ENCODE measurements at places on chromosomes 3 and 15.

DNA sequence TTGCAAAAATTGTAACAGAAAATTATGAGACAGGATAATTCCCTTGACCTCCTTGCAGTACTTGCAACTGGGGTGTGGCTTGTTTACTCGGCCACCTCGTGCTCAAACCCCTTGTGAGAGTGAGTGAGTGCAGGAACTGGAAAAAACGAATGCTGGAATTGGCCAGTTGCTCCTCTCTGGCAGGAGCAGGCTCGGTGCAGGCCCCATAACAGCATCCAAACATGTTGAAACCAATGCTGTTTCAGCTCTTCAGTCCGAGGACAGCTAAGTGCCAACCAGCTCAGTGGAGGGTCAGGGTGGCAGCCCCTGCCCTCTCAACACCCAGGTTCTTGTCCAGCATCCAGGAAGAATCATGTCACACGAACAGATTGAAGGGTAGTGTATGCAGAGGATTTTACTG is 36.9 kb downstream of the METTL6 start:
- no peak for DNase-seq
- no peaks in the 10 kb centered on the region for H3K4me1 ChIP-seq
- no peak overlapping the region for H3K4me3 ChIP-seq
- no peaks in the 10 kb centered on the region for H3K36me3 ChIP-seq
- H3K27me3 ChIP-seq, result no peaks in the 10 kb centered on the region

- no peak overlapping the region for H3K4me3 ChIP-seq
- no peaks in the 10 kb centered on the region for H3K4me1 ChIP-seq
- no peaks in the 10 kb centered on the region for H3K27me3 ChIP-seq
- H3K27ac ChIP-seq, result no peak overlapping the region
- DNase-seq, result no peak
These were observed 41.0 kb downstream of the MCTP2 start for GRCh38 chr15:94272251-94272898.

DNA sequence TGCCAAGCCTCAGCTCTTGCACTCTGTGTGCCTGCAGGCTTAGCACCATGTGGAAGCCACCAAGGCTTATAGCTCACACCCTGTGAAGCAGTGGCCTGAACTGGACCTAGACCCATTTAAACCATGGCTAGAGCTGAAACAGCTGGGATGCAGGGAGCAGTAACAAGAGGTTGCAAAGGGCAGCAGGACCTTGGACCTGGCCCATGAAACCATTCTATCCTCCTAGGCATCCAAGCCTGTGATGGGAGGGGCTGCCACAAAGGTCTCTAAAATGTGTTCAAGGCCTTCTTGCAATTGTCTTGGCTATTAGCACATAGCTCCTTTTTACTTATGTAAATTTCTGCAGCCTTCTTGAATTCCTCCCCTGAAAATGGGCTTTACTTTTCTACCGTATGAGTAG is 57.9 kb upstream of the NPAP1 start:
- no peaks in the 10 kb centered on the region for H3K36me3 ChIP-seq
- no peak for DNase-seq
- no peak overlapping the region for H3K27ac ChIP-seq

- no peaks in the 10 kb centered on the region for H3K4me1 ChIP-seq
- H3K27me3 ChIP-seq, result no peaks in the 10 kb centered on the region
- no peak overlapping the region for H3K4me3 ChIP-seq
These were observed 46.7 kb upstream of the AADACL2 start for GRCh38 chr3:151687076-151687475.

- H3K27me3 ChIP-seq, result no peaks in the 10 kb centered on the region
- no peak for DNase-seq
- H3K4me3 ChIP-seq, result peak overlapping the region; percentile 97
- H3K4me1 ChIP-seq, result peaks cover 46% of the 10 kb centered on the region
- no peaks in the 10 kb centered on the region for H3K36me3 ChIP-seq
- peak overlapping the region; percentile 90 for H3K27ac ChIP-seq
These were observed 999 bp downstream of the ZNF280D start for GRCh38 chr15:56732135-56732885.

- H3K27ac ChIP-seq, result no peak overlapping the region
- peaks cover 2% of the 10 kb centered on the region for H3K4me1 ChIP-seq
- no peak for DNase-seq
- H3K27me3 ChIP-seq, result peaks cover 6% of the 10 kb centered on the region
These were observed 136.8 kb upstream of the ACP3 start for GRCh38 chr3:132180337-132180791.

GRCh38 chr3:138112362-138112761 is 3.0 kb downstream of the DZIP1L start:
- H3K36me3 ChIP-seq, result no peaks in the 10 kb centered on the region
- no peak overlapping the region for H3K27ac ChIP-seq
- no peak for DNase-seq
- peaks cover 5% of the 10 kb centered on the region for H3K4me1 ChIP-seq
- no peak overlapping the region for H3K4me3 ChIP-seq

- H3K27me3 ChIP-seq, result no peaks in the 10 kb centered on the region
- H3K4me3 ChIP-seq, result no peak overlapping the region
- no peak overlapping the region for H3K27ac ChIP-seq
- no peaks in the 10 kb centered on the region for H3K36me3 ChIP-seq
- DNase-seq, result no peak
These were observed 5.1 kb downstream of the SPTBN5 start for GRCh38 chr15:41888662-41889253.

GRCh38 chr3:4985330-4986174 is 6.3 kb downstream of the BHLHE40 start:
- H3K36me3 ChIP-seq, result peaks cover 21% of the 10 kb centered on the region
- peaks cover 48% of the 10 kb centered on the region for H3K4me1 ChIP-seq
- H3K4me3 ChIP-seq, result peak overlapping the region; percentile 48
- no peaks in the 10 kb centered on the region for H3K27me3 ChIP-seq
- no peak for DNase-seq

GRCh38 chr15:92638709-92639365 is 16.7 kb downstream of the FAM174B start:
- peaks cover 2% of the 10 kb centered on the region for H3K4me1 ChIP-seq
- DNase-seq, result no peak
- H3K27me3 ChIP-seq, result peaks cover 10% of the 10 kb centered on the region
- H3K27ac ChIP-seq, result no peak overlapping the region
- no peak overlapping the region for H3K4me3 ChIP-seq

GRCh38 chr3:42061713-42062380 is 29.3 kb upstream of the TRAK1 start:
- no peak overlapping the region for H3K4me3 ChIP-seq
- no peaks in the 10 kb centered on the region for H3K27me3 ChIP-seq
- H3K4me1 ChIP-seq, result peaks cover 84% of the 10 kb centered on the region

Data from naive thymus-derived CD8-positive, alpha-beta T cell (primary cell).